NCI-H1417 (cell line): ENCODE measurements at places on chromosomes 7 and 10.
A peak's percentile ranks its signal among the peaks of the same experiment; 100 is the strongest.

GRCh38 chr7:117582219-117582704, 102.4 kb downstream of the CFTR start:
- no peak for DNase-seq

- DNase-seq: peak; percentile 65
Observed at GRCh38 chr7:28395831-28396230, 16.5 kb upstream of the CREB5 start.

- DNase-seq: no peak
Observed at GRCh38 chr7:100708395-100708794, 2.5 kb downstream of the POP7 start.

GRCh38 chr10:132470410-132471124, 67.0 kb upstream of the INPP5A start:
- peak; percentile 44 for DNase-seq

- DNase-seq: peak; percentile 86
Observed at GRCh38 chr10:119207366-119207666, at the start of gene GRK5. Gene GRK5 (plus strand): TSS chr10:119207571. CDS start chr10:119207918, 347 bp downstream.

- no peak for DNase-seq
Observed at GRCh38 chr10:93315246-93315645, 166.9 kb downstream of the MYOF start.

DNA sequence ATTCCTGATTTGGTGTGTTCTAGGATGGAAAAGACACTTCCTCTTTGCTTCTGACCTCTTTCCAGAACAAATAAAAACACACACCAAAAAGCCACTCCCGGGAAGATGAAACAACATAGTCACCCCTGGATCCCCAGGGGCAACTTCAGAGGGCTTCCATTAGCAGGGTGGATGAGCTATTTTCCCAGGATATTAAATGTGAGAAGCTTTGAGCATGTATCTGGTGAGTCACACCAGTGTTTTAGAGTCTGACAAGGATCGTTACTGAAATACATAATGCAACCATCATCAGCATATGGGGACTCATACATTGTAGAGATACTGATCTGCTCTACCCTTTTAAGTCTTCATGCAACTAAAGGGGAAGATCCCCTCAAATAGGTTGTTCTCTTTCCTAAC, 115.5 kb upstream of the ZNF438 start:
- no peak for DNase-seq

DNA sequence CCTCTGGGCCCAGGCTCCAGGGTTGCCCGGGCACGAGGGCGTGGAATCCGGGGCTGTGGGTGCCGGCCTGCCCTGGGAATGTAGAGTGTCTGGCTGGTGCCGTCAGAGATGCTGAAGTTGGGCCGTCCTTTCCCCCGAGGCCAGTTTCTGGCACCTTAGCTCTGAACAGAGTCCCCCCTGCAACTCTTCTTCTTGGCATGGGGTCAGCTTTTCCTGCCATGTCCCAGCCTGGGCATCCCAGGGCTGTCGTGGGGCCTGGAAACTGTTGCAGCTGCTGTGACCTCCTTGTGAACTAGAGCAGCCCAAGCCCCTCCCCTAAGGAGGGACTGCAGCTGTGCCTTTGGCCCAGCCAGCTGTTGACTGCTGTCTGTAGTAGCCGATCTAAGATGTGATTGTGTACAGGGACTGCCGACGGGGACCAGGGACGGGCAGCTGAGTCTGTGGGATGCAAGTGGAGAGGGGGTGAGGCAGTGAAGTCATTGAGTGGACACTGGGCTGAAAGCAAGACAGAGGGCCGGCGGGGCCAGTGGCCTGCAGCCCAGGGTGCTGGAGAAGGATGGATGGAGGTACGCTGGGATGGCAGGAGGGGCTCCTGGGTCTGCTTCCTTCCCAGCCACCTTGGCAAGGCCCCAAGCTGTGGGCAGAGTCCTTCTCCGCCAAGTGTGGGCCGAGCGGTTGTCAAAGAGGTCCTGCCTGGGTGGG, 35.8 kb downstream of the GBX1 start:
- no peak for DNase-seq

DNA sequence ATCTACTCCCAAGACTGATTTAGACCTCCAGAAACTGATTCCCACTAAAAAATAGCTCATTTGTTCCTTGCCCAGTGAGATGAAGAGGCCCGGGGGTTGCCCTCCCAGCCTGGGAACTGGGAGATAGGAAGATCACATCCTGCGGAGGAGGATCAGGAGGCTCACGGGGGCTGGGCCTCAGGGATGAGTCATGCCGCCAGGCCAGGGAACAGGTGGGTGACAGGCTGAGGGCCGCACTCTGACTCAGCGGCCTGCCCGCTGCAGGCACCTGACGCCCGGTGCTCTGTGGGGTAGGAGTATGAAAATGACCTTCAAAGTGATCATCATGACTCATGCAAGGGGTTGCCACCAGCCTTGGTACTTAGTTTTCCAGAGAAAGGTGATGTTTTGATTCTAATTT, 104.5 kb upstream of the ZPBP start:
- no peak for DNase-seq

DNA sequence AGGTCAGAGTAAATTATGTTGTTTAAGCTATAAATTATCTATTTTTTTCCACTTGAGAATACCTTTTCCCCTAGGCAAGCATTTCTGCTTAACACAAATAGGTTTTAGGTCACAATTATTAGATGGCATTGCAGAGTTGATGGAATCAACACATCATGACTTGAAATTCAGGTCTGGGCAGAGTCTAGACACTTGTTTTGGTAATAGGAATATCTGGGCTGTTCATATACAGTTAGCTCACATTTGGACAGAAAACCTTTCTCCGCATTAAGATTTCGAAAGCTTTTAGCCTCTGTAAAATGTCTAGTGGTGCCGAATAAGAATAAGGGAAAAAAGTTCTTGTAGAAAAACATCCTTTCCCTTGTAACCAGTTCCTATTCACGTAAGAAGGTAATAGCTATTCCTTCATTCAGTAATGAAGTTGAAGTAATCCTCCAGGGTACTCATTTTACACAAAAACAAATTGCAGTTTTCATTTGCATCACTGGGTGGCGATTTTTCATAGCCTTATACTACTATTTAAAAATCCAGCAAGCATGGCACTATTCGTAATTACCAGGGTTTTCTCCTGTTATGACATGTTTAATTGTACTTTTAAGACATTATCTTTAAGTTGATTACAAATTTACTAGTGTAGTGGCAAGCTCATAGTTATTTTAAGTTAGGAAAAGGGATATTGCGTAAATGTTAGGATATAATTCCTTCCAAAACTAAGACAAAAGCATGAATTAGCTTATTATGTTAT, 37.0 kb downstream of the RPA3 start:
- DNase-seq: peak; percentile 84

DNA sequence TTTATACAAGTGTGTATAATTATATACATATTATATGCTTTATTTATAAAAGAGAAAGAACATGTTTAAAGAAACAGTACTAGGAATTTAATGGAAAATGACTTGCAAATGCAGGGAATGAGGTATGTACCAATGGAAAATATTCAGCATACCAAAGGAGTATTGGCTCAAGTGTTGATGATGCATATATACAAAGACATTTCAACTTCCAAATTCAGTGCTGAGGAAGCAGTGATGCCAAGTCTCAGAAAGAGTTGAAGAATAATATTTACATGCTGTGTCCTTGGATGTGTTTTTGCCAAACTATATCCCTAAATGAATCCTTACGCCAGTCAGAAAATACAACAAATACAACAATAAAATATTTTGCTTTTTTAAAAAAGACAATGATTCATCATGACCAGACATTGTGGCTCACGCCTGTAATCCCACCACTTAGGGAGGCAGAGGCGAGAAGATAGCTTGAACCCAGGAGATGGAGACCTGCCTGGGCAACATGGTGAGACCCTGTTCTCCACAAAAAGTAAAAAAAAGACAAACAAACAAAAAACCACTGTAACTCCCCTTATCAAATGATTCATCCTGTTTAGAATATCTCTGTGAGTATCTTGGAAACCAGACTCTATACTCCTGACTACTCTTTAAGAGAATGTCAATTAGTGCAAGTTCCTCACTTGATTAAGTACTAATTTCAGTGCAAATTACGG, 157.2 kb downstream of the CHRM2 start:
- DNase-seq: no peak

GRCh38 chr7:136869001-136869961, 829 bp downstream of the CHRM2 start:
- no peak for DNase-seq

- DNase-seq: no peak
Observed at GRCh38 chr7:21757537-21758282, 188.0 kb downstream of the CDCA7L start.

DNA sequence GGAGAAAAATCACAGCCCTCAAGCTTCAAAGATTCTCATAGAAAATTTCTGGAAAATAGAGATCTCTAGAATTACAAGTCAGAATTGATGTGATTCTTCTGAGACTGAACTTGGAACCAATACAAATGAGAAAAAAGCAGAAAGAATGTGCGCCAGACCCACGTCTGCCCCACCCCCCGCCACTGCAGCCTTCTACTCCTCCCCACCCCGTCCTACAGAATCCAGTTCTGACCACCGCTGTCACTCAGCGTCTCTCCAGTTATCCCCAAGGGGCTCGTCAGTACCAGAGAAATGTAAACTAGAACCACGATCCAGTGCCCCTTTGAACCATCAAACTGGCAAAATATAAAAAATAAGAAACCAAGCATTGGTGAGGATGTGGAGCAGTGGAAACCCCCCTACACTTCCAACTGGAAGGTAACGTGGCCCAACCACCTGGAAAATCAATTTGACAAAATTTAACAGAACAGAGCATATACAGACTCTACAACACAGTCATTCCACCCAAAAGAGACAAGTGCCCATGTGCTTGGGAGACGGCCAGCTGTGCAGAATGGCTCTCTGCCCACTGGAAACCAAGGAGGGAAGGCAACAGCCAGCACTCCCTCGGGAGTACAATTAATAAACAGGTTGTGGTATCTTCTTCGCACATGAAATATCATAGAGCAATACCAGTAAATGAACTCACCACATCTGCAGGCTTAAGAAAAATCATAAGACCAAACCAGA, 397.9 kb downstream of the TNS3 start:
- DNase-seq: no peak

- DNase-seq: no peak
Observed at GRCh38 chr10:87861566-87861952, 1.8 kb downstream of the KLLN start.

DNA sequence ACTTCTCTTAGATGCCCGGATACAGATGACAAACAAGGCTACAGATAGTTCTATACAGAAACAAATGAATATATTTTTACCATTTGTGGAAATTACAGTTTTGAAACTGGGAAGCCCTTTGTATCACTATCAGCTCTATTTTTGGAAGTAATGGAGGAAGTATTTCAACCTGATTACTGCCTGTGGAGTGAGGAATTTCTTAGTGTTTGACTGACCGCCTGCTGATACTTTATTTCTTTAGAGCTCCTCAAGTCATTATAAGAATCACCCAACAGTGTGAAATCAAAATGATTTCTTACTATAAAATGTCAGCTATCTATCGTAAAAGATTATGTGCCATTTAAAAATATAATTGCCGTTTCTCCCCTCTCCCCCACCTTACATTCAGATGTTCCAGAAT, 290.9 kb downstream of the SDK1 start:
- DNase-seq: no peak

DNA sequence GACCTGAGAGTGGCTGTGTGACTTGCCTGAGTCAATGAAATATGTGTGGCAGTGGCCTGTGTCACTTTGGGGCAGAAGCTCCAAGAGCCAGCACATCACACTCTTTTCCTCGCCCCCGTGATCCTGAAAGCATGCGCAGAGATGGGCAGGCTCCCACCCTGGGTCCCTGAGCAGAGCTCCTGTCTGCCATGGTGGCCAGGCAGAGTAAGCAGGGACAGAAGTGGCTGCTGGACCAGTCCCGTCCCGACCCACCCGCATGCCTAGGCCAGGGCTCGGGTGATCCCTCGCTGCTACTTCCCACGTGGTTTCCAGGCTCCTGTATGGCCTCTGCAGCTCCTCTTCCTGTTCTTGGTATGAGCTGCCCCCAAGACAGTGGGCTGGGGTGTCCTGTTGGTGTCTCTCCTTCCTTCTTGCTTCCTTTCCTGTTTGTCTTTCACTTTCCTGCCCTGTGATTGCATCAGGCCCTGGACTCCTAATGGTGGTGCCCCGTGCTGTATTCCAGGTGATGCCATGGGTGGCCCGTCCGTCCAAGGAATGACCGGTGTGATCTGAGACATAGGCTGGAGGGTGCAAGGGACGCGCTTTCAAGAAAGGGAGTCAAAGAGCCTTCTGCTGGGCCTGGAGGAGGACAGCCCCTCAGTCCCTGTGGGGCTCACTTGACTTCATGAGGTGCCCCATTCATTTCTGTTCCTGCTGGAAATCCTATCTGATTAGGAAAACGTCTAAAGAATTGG, 71.4 kb upstream of the SHH start:
- no peak for DNase-seq

DNA sequence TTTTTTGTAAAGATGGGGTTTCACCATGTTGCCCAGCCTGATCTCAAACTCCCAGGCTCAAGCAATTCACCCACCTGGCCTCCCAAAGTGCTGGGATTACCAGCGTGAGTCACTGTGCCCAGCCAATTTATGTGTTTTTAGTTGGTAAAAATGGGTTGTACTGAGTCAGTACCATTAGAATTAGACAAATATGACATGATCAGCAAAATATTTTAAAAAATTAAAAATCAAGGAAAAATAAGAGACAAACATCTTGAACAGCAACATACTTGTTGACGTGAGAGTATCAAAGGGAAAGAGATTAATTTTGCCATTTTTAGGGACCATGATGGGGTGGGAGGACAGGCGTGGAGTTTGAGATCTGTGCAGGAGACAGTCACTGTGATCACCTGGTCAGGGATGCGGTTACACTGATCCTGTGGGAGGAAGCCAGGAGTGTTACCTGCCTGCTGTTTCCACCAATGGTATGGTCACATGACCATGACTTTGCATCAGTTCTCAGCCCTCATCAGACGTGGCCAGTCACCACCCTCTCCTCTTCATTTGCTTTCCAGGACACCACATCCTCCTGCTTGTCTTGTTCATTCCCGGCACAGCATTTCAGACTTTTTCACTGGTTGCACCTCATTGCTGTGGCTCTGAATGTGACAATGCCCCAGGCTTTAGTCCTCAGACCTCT, 29.2 kb upstream of the ENO4 start:
- no peak for DNase-seq

- DNase-seq: no peak
Observed at GRCh38 chr7:143884969-143885559, 16.9 kb downstream of the TCAF1 start.

DNA sequence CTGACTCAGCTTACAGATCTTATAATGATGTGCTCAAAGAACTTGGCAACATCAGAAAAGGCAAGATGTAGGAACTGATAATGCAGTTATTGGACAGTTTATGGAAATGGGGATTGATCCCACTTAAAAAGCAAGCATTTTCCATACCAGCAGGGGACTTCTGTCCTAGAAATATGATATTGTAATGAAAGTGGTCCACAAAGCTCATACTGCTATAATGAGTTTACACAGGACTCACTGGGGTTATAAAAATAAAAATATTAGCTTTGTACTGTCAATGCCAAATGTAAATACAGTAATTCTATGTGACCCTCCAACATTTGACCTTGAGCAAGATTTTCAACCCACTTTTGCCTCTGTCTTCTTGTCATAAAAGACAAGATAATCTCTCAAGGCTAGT, 145.5 kb upstream of the SEM1 start:
- DNase-seq: no peak

- no peak for DNase-seq
Observed at GRCh38 chr7:142722248-142722794, 27.0 kb upstream of the PRSS1 start.
